ENCODE measurements at places on chromosomes 12 and 14. TPM values are rescaled to one million over a fixed set of nuclear protein-coding genes. Genes with fewer than 3 reads are reported as not detected.
A peak's percentile ranks its signal among the peaks of the same experiment; 100 is the strongest.

TEX52 gene
- not detected for total RNA-seq

GRCh38 chr14:99435327-99435726 lies 45.3 kb downstream of the SETD3 start:
- no peak overlapping the region for H3K4me3 ChIP-seq
- no peak overlapping the region for H3K27ac ChIP-seq
- H3K27me3 ChIP-seq: no peaks in the 10 kb centered on the region
- peaks cover 21% of the 10 kb centered on the region for H3K36me3 ChIP-seq
- no peak for DNase-seq

GRCh38 chr12:52519826-52520662 lies at the start of gene KRT5:
TSS of gene KRT5 (minus strand) at chr12:52520394. CDS start at chr12:52520296, 98 bp downstream.
- H3K27ac ChIP-seq: no peak within 1 kb of the TSS
- H3K36me3 ChIP-seq: no peaks in the 10 kb centered on the region
- no peaks in the 10 kb centered on the region for H3K4me1 ChIP-seq

DNA sequence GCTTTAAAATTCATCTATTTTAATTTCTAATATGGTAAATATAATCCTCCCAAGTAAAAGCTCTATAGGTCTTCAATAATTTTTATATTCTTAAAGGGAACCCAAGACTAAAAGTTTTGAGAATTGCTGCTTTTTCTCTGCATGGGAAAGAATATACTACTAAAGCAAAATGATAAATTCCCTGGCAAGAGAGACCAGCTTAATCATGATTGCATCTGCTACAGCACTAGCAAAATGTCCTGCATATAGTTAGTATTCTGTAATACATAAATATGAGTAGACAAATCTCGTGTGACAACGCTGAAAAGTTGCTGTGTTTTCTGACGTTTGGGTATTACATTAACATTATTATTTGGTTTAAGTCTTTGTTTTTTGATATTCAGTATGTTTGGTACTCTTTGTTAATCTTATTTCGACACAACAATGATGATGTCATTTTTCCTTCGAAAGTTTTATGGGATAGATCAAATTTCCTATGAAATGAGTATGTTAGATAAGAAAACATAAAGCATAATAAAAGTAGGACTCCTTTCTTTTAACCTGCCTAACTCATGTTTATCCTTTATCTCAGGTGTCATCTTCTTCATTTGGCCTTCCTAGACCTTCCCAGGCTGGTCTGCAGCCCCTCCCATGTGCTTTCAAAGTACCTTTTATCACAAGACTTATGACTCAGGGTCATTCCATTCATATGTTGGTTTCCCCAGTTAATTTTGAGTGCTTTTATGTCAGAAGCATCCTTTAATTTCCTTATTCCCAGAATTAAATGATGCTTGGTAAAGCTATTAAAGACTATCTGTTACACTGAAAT lies 321.9 kb downstream of the RAD51B start:
- DNase-seq: no peak
- peaks cover 62% of the 10 kb centered on the region for H3K4me1 ChIP-seq
- H3K27ac ChIP-seq: no peak overlapping the region
- H3K36me3 ChIP-seq: no peaks in the 10 kb centered on the region
- H3K4me3 ChIP-seq: no peak overlapping the region
- H3K27me3 ChIP-seq: no peaks in the 10 kb centered on the region

DNA sequence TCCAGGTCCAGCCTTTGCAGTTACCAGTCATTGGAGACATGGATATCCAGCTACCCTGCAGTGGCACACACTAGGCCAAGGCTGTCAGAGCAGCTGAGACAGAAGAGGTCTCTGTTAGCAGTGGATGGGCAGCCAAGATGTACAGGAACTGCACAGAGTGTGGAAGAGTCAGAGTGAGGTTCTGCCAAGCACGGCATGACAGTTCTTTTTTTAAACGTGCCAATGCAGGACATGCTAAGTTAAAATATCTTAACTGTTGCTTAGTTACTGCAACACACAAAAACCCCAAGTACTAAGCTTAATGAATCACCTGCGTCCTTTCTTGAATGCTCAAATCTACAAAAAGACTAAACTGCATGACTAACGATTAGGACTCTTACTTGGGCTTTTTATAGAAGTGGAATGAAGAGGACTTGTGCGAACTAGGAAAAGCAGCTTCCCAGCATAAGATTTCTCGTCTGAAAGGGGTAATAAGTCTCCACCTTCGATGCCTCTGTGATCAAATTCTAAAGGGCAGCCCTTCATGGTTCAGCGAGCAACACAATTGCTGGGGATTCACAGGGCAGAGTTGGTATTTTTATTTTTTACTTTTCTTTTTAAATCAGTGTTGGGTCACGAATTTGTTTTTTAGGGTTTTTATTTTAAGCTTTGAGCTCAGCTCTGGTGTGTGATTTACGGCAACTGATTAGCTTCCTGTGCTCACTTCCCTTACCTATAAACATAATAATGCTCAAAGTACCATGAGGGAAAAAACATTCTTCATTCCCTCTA lies 20.6 kb downstream of the MAPK1IP1L start:
- peak overlapping the region; percentile 9 for H3K4me3 ChIP-seq
- peak overlapping the region; percentile 79 for H3K27ac ChIP-seq
- no peaks in the 10 kb centered on the region for H3K27me3 ChIP-seq
- peaks cover 3% of the 10 kb centered on the region for H3K36me3 ChIP-seq
- DNase-seq: no peak

DNA sequence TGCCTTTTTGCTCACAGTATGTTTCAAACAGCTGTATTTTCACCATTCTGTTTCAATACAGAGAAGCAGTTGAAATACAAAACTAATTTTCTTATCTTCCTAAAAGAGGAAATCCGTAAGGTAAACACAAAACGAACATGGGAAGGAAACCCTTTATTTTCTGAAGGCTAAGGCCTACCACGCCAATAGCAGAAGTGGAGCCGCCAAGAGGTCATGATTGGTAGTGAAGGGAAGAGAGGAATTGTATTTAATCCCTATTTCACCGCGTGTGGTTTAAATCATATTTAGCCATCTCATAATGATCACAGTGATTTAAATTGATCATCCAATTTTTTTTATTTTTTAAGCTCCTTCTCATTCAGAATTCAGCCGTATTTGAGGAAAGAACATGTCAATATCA lies 398.2 kb downstream of the PRKD1 start:
- no peak overlapping the region for H3K27ac ChIP-seq
- H3K4me3 ChIP-seq: no peak overlapping the region
- H3K4me1 ChIP-seq: no peaks in the 10 kb centered on the region
- H3K27me3 ChIP-seq: no peaks in the 10 kb centered on the region
- H3K36me3 ChIP-seq: no peaks in the 10 kb centered on the region

All from right atrium auricular region (tissue), 2 donors.